COR-L47 (cell line): ENCODE measurements at places on chromosomes 6 and 20.

DNA sequence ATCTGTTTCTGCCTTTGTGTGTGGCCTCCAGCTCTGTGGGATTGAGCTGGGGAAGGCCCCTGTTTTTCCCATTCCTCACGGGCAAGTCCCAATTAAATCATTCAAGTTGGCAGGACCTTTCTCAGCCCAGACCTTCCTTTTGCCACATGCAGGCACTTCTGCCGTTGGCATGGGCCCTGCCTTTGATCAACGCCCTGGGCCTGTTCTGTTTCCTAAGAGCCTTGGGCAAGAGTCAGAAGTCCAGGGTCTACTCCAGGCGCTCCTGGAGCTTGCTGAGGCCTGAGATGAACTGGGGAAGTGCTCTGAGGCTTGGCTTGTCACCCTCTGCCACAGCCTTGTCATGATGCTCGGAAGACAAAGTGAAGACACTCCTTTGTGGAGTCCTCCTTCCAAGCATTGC lies 7.1 kb downstream of the IP6K3 start:
- DNase-seq = no peak

GRCh38 chr6:137892271-137892708 lies 25.2 kb downstream of the TNFAIP3 start:
- DNase-seq = no peak

DNA sequence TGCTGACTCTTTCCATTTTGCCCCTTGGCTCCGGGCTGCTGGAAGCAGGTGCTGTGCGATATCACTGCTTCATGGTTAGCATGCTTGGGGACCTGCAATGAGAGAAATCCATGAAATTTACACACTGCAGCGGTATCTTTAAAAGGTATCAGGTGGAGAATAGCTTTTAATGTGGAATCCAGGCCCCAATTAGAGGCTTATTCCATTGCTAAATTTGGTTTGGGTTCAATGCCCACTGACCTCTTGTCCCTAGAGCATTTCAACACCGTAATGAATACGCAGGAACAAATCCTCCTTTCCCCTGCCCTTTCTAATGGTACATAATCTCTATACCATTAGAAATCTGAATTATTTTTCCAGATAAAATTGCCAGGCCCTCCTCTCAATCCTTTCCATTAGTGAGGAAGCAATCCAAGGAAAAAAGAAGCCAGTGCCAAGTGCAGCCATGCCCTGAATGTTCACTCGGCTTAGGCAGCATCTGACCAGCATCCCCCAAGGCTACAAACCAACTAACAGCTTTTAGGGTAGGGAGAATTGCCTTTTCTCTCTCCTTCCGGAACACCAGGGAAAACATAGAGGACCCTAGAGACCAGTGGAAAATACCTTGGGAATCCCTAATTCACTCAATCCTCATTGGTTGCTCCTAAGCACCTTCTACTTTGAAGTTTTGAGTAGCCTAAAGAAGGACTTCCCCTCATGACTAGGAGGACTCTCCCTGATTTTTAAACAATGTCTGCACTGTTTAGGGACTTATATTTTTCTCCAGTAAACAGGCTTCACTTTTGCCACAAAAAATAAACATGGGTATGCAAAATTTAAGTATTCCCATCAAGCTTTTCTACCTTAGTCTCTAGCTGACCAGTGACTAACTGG lies 143.1 kb downstream of the QRSL1 start:
- no peak for DNase-seq

GRCh38 chr6:3310703-3311102 lies 52.0 kb downstream of the PSMG4 start:
- DNase-seq = no peak

- DNase-seq = no peak
These were observed 19.0 kb upstream of the BHLHE23 start for GRCh38 chr20:63025534-63026331.

DNA sequence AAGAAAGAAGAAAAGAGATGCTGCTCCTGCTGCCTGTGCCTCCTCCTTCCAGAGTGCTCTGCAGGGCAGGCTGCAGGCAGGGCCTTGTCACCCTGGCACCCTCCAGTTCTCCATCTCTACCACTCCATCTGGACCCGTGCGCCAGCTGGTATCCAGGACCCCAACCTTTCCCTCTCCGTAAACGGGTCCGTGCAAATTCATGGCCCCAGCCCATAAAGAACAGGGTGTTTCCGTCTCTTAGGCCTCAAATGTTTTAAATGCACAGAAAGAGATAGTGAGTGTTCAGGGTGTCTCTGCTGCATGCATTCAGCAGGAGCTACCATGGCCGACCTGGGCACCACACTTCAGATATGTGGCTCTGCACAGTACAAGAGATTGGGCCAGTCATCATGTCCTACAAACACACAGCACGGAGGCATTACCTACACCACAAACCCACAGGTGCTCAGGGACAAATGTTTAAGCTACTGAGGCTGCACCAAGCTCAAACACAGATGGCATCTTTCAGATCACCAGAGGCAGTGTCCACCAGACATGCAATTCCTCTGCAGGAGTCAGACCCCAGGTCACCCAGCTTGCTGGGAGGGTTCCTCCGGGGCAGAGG lies 258.1 kb downstream of the DLL1 start:
- DNase-seq = no peak

- no peak for DNase-seq
These were observed 8.6 kb upstream of the SIRPB2 start for GRCh38 chr20:1499528-1500420.

DNA sequence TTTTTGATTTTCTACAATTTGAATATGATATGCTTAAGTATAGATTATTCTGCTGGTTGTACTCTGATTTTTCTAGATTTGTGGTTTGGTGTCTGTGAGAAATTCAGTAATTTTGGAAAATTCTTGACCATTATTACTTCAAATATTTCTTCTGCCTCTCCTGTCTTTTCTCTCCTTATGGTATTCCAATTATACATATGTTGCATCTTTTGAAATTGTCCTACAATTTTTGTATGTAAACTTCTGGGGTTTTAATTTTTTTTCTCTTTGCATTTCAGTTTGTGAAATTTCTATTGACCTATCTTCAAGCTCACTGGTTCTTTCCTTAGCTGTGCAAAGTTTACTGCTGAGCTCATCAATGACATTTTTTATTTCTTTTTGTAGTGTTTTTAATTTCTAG lies 534.4 kb upstream of the SLC35B3 start:
- no peak for DNase-seq

- DNase-seq = no peak
These were observed 8.2 kb downstream of the POU3F2 start for GRCh38 chr6:98842342-98843180.

DNA sequence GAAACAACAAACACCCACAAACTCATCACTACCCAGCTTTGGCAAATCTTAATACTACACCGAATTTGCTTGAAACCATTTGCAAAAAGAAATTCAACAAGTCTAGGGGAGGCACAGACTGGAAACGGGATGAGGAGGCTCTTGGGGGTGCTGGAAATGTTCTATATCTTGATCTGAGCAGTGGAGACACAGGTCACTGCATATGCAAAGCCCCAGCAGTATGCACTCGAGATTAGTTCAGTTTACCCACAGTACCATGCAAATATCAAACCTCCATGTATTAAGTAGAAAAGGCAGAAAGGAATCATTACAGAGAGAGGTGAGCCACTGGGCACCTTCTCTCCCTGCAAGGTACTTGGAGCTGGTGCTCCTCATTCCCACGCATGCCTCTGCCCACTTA lies 75.9 kb downstream of the PREX1 start:
- no peak for DNase-seq

DNA sequence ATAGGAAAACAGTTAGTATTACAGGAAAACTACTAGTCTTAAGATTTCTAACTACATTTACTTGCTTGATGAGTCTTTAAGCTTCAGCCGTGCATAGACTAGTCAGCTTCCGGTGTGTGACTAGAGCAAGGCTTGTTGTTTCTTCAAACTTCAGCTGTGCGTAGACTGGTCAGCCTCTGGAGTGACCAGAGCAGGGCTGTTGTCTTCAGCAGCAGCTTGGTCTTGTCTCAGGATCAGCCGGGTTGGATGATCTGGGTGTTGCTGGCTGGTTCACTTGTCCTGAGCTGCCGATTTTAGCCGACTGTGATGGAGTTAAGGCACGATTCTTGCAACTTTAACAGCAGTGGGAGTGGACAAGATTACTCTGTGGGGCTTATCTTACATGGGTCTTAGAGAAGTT lies 44.7 kb downstream of the HLA-C start:
- DNase-seq = no peak

DNA sequence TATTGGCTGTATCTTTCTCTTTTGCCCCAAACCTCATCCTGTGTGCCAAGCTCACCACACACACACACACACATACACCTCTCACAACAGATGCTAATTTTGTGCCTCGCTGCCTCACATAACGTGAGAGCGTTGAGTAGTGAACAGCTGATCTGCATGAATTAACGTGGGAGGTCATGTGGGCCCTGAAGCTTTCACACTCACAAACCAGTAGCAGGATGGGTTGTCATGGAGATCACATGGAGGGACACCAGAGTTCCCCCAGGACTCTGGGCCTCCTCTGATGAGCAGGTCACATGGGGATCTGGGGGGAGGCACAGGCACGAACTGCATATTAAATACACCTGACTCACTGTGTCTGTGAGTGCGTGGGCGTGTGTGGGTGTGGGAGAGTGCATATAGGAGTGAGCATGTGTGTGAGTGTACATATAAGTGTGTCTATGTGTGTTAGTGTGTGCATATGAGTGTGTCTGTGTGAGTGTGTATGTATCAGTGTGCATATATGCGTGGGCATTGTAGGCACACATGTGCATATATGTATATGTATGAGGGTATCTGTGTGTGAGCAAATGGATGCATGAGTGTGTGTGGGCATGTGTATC lies 62.7 kb upstream of the SULF2 start:
- DNase-seq = no peak

DNA sequence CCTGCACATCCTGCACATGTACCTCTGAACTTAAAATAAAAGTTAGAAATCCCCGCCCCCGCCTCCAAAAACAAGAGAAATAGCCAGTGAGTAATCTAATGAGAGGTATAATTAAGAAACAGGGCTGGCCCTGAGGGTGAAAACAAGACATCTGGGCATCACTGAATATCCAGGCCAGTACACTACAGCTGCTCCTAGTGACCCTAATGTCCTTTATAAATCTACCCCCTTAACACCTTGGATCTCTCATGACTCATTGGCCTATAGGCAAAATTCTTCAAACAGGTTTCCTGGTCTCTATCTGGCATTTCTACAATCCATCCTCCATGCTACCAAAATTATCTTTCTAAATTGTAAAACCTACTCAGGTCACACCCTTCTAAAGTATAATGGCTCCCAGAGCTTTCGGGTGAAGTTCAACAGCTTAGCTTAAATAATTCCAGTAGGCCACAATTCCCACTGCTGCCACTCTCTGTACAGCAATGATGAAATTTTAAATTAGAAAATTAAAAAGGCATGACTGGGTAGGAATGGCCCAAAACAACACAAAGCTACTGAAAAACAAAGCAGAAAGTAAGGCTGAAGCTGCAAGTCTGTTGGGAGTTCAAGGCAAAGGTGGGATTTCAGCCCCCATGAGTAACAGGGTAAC lies 260.9 kb downstream of the GMDS start:
- no peak for DNase-seq

GRCh38 chr20:8250539-8251200 lies 118.6 kb downstream of the PLCB1 start:
- DNase-seq = no peak

GRCh38 chr20:4243071-4243470 lies 227.7 kb upstream of the RNF24 start:
- DNase-seq = no peak

GRCh38 chr6:49766762-49767161 lies 20.3 kb downstream of the PGK2 start:
- no peak for DNase-seq

DNA sequence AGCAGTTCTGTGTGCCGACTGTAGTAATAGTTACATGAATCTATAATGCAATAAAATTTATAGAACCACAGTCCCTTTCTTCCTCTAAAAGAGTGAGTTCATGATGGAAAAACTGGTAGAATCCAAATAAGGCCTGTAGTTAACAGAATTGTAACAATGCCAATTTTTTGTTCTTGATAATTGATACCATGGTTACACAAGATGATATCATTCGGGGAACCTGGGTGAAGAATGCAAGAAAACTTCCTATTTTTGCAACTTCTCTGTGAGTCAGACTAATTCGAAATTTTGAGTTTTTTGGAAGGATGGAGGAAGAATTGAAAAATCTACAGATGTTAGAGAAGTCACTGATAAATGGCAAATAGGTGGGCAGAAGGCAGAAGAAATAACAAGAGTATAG lies 381.8 kb downstream of the CDKAL1 start:
- DNase-seq = no peak

GRCh38 chr20:46741924-46742668 lies 32.6 kb downstream of the SLC2A10 start:
- DNase-seq = no peak

- DNase-seq = no peak
These were observed 8.4 kb downstream of the ARFGAP1 start for GRCh38 chr20:63280929-63281545.

GRCh38 chr6:12557765-12558164 lies 158.8 kb upstream of the PHACTR1 start:
- no peak for DNase-seq

GRCh38 chr6:138124096-138124495 lies 16.9 kb upstream of the PERP start:
- no peak for DNase-seq

GRCh38 chr6:157614026-157614568 lies 208.9 kb upstream of the SNX9 start:
- DNase-seq = no peak

DNA sequence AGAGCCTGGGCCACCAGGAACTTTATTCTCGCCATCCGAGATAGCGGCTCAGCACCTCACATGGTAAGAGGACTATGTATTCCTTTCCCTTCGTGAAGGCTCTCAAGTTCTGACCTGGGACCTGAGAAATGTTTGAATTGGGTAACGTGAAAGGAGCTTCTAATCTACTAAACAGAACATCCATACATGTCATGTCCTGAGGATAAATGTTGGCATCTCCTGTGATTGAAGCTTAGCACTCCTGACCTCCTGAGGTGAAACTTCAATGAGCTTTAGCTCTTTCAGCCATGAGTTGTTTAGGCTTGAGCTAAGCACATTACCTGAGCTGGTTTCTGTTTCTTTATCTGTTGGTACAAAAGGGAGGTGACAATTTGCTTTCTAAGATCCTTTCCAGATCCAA lies 280.9 kb downstream of the PACRG start:
- no peak for DNase-seq

- no peak for DNase-seq
These were observed 124.3 kb downstream of the CDKAL1 start for GRCh38 chr6:20658516-20658915.

DNA sequence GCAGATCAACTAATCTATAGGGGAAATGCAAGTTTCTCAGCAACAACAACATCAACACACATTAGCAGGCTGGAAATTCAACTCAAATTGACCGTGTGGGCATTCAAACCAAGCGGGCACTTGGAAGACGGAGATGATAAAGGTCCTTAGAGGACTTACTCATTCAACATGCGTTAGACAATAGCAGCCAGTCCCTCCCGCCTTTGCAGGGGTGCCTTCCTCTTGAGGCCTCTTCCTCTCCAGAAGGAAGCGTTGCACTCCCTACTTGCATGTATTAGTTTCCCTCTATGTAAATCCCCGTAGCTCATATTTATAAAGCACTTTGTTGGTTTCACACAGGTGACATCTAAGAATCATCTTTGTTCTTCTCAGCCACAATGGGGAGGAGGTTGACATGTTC lies 300.8 kb upstream of the STXBP5 start:
- no peak for DNase-seq
